Fibroblast of gingiva (primary cell): ENCODE measurements at places on chromosomes 4 and X.

DNA sequence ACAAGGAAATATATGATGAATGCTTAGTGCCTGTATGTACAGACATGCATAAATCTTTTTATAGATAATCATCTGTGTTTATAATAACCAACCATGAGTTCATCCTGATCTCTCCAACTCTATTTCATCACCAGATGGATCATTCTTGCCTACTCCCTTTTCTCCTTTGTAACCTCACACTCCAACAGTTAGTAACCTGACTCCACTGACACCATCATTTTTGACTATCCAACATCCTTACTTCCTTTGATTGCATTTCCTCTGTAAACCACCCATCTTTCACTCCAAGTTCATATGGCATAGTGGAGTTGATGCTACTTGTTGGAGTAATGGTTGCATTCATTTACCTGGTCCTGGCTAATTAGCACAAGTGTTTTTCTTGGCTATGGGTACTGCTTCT lies 170.6 kb downstream of the ZNF330 start:
- DNase-seq = peak; percentile 23

DNA sequence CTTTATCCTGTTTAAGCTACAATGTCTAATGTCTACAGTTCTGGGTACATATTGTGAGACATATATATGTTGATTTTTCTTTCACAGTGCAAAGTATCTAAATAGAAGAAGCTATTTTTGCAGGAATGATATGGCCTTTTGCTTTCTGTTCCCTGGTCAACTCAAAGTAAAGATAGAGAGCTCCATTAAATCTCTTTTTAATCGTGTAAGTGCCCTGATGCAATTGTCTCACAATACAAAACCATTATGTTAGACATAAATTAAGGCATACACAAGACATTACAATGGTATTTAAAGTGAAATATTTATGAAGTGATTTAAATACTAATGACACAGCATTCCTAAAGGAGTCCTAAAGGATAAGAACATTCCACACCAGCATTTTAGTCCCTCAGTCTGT lies 1559.7 kb upstream of the AGA start:
- no peak for DNase-seq

- no peak for DNase-seq
Observed at GRCh38 chr4:25001509-25001908, 29.2 kb downstream of the LGI2 start.

GRCh38 chr4:20254511-20255250 lies 3.0 kb downstream of the SLIT2 start:
- peak; percentile 30 for DNase-seq

GRCh38 chrX:7294483-7294882 lies 146.5 kb upstream of the PUDP start:
- peak; percentile 64 for DNase-seq

GRCh38 chrX:17373337-17373736 lies 1.7 kb upstream of the NHS start:
- no peak for DNase-seq
